Activated T-cell treated with anti-CD3 and anti-CD28 coated beads, Interleukin-2, amount 50 U/mL, for 1 hour (primary cell): ENCODE measurements at places on chromosomes 11 and 22.

DNA sequence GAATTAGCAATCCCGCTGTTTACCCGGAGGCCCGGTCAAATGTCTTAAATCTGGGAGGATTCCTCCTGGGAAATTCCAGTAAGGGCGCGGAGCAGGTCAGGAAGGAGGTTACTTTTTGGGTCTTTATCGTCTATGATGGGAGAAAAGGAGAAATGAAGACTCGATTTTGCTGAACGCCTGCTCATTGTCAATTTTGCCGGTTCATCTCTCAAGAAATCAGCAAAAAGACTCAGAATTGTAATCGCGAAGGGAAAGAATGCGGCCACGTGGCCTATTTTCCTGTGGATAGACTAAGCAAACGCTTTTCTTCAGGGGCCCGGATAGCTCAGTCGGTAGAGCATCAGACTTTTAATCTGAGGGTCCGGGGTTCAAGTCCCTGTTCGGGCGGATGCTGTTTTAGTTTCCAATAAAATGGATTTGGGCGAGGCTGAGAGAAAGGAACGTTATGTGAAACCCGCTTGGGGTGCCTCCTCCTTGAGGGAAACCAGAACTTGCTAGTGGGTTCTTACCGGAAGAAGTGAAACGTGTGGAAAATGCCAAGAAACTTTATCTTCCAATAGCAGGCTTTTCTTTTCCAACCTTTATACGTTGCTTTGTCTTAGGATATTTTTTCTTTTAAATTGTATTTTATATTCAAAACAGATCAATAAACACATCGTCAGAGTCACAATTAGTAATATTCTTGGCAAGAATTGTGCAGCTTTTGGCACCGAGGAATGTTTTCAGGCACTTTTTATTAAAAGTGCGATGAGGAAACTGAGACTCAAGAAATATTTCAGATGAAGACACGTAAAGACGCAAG lies 45.0 kb downstream of the OR4D9 start:
- DNase-seq = peak; percentile 60

GRCh38 chr11:92948116-92948515 lies 21.3 kb upstream of the MTNR1B start:
- no peak for DNase-seq

DNA sequence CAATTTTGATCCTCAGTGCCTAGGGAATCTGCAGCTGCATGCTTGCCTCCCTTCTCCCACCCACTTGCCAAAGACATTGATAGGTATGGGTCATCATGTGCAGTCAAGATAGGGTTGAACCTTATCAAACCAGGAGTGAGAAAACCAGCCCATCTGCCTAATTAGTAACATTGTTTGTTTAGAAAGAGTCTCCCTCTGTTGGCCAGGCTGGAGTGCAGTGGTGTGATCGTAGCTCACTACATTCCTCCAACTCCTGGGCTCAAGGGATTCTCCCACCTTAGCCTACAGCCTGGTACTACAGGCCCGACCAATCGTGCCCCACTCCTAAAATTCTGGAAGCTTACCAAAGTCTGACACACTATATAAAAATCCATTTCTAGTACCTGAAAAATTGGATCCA lies 4.6 kb downstream of the C11orf71 start:
- DNase-seq = no peak

DNA sequence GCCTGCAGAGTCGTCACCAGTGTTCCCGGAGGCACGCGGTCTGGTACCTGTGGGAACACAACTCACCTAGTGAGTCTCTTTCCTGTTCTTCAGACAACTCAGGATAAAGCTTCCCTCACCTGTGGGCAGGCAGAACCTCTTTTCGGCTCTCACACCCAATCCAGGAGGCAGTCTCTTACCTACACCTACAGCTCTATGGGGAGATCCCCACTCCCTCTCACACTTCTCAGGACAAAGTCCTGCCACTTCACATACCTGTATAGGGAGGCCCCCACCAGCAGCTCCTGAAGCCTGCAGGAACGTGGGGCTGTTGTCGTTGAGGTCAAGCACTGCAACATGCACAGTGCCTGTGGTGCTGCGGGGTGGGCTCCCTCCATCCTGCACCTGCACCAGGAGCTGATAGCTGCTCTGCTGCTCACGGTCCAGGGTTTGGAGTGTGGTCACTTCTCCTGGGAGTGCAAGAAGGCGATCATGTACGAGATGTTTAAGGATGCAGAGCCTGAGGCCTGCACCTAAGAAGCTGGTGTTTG lies 12.2 kb upstream of the TPP1 start:
- DNase-seq = no peak

- DNase-seq = no peak
Measured at GRCh38 chr11:133678191-133678590, 145.9 kb upstream of the OPCML start.

DNA sequence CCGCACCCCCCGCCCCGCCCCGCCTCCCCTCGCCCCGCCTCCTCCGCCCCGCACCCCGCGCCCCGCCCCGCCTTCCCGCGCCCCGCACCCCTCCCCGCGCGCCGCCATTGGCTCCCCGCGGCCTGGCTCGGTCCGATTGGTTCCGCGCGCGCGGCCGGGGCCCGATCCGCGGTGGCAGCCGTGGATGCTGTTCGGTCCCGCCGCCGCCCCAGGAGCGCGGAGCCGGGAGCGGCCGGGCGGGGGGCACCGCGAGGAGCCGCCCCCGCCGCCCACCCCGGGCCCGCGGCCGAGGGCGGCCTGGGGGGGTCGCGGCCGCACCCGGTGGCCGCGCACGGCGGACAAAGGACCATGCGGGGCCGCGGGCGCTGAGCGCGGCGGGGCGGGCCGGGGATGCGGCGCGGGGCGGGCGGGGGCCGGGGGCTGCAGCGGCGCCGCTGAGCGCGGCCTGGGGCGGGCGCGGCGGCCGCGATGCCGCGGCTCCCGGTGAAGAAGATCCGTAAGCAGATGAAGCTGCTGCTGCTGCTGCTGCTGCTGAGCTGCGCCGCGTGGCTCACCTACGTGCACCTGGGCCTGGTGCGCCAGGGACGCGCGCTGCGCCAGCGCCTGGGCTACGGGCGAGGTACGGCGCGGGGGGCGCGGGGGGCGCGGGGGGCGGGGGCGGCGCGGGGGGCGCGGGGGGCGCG lies at the start of gene B4GALNT4:
B4GALNT4 (plus strand) TSS at position 164 of the 683 bp plus-strand sequence; CDS start at position 469, 305 bp downstream.
- peak; percentile 40 for DNase-seq

GRCh38 chr11:128814856-128815705 lies 52.0 kb downstream of the KCNJ1 start:
- DNase-seq = no peak

DNA sequence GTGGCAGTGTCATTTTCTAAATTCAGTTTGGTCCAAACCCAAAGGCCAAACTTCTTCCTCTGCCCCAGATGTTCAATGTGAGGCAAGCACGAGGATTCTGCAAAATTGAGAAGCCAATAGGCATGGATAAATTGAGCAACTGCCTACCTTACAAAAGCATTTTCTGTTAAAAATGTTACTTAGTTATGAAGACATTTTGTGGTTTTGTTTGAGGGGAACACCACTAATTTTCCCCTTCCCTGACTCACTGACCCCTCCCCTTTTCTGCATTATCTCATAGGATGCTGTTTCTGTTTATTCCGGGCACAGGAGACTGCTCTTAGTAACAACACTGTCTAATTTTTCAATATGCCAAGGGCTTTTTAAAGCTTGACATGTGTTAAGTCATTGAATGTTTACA lies 462.8 kb downstream of the INSC start:
- DNase-seq = no peak

DNA sequence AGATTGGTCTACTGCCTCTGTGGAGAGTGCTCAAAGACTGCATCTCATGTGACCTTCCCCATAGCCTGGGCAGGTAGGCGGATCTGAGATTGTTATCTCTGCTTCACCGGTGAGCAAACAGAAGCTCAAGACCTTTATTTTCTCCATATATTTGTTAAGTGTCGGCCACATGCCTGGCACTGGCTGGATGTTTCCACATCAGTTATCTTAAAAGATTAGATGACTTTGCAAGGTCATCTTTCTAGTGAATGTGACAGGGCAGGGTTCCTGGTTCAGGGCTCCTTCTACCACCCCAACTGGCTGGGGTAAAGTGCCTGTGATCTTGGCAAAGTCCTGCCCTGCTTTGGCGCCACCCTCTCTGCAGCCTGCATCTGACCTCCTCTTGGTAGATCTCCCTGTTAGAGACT lies 125.0 kb downstream of the CCDC81 start:
- no peak for DNase-seq

DNA sequence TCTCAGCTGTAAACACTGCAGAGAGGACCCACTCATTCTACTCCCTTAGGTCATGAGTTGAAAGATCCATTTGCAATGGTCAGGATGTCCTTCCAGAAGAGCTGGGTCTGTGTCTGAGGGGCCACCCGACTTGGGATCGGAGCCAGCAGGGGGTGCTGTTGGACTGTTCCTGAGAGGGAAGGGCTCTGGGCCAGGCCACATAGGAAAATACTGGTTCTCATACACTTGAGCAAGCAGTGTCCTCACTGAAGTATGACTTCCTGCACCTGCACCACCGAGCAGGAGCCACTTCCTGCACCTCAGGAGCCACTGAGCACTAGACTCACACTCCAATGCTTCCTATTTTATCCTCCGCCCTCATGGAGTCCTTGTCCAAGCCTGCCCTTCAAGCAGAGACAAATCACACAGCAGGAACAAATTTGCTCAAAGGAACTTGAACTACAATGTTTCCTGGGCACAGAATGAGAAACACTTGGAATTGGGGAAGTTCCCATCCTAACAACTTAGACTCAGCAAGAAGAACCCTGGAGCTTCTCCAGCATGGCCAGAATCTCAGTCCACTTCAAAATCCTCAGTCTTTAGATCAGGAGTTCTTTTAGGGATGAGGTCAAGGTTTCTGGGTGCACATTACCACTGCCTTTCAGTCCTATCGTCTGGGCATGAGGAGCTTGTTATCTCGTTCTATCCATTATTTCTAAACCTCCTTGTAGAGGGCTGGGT lies 36.6 kb upstream of the VPREB1 start:
- DNase-seq = peak; percentile 78

GRCh38 chr11:95363164-95363563 lies 132.2 kb upstream of the SESN3 start:
- DNase-seq = no peak

- DNase-seq = no peak
Measured at GRCh38 chr11:102410382-102410784, 42.2 kb downstream of the TMEM123 start.

- DNase-seq = no peak
Measured at GRCh38 chr11:73883856-73884255, 7.1 kb downstream of the PAAF1 start.

- no peak for DNase-seq
Measured at GRCh38 chr11:5531053-5531831, 14.7 kb upstream of the UBQLNL start.

DNA sequence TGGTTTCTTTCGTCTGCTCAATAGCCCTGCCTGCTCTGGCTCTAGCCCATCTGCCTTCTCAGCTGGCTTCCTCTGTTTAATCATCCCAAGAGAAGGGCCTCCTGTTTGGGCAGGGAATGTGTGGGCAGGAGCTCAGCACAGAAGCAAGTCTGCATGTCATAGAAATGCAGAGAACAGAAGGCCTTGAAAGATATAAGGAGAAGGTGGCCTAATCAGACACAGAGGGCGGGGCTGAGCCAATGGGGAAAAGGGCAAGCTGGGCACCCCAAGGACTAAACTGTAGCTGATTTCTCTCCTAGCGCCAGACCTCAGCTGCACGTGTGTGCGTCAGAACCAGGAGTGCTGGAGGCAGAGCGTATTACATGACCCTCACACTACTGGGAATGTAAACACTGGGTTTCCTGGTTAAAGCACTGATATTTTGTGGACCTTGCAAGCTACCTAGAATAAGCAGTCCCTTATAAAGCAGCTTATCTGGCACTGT lies 7.6 kb upstream of the CCKBR start:
- no peak for DNase-seq

GRCh38 chr11:26741036-26741435 lies 19.2 kb upstream of the SLC5A12 start:
- no peak for DNase-seq
